ENCODE measurements at places on chromosomes 13 and 19.

- DNase-seq, result peak; percentile 93
These were observed 92.1 kb downstream of the USP12 start for GRCh38 chr13:27079421-27079958.

GRCh38 chr19:46193678-46194077 is 35.9 kb upstream of the IGFL1 start:
- DNase-seq, result no peak

DNA sequence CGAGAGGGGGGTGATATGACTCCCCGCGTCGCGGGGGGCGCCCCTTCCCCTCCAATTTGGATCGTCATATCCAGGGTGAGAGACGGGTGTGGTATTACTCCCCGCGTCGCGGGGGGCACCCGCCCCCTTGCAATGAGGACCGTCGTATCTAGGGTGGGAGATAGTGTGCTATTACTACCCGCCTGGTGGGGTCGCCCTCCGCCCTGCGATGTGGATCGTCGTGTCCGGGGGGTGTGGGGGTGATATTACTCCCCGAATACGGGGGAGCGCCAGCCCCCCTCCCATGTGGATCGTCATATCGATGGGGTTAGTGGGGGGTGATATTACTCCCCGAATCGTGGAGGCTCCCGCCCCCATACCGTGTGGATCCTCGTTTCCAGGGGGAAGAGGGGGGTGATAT is 29.2 kb upstream of the RGCC start:
- DNase-seq, result no peak

DNA sequence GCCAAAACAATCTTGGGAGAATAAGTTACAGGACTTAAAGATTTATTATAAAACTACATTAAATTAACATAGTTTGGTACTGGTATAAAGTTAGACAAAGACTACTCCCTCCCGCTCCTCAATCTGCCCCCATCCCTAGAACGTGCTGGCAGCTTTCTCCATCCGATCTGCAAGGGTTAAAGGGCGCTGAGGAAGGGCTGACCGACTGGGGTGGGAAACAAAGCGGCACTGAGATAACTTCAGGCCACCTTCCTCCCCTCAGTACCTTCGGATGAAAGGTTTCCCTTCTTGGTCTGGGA is 790 bp upstream of the SUGT1 start:
- no peak for DNase-seq

Measured in ELF-1 (cell line).